ENCODE measurements at places on chromosomes 11 and 22.

DNA sequence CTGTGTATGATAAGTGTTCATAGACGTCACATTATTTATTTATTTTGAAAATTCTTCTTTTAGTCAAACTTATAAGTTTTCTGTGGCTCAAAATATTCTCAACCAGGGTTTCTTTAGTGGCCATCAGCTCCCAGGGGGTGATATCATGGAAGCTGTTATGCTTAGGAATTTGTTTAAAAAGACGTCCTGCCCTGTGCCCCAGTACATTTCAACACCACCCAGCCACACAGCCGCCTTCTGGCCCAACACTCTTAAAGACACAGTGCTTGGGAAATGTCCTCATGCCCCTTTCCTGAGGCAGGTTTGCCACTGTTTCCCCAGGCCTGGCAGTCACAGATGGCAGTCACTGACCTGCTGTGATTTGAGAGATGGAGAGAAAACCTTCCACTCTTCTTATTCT is 19.9 kb downstream of the TSKU start:
- DNase-seq: no peak

DNA sequence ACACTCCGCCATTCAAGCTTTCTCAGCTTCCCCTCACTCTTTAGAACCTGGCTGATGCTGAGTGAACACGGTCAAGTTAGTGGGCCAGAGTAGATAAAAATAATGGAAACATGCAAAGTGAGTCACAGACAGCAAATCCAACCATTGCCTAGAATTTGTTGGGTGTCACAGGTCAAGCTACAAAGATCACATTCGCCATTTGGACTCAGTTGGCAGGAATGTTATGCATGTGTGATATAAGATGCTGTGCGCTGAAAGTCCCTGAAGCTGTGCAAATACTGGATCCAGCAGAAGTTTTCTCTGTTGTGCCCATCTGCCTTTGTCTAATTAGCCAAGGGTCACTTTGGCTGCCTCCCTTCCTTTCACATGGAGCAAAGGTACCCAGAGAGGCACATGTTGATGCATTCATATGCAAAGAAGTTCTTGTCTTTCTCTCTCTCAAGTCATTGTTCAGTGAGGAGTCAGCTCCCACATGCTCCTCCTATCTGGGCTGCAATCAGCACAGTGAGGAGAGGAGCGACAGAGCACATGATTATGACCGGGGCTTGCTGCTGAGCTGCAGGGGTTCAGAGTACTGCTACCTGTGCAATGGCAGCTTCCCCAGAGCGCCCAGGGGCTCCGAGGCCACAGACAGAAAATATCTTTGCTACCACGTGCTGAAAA is 39.7 kb downstream of the FLI1 start:
- no peak for DNase-seq

- DNase-seq: no peak
Measured at GRCh38 chr11:87466223-87466622, 428.5 kb downstream of the TMEM135 start.

DNA sequence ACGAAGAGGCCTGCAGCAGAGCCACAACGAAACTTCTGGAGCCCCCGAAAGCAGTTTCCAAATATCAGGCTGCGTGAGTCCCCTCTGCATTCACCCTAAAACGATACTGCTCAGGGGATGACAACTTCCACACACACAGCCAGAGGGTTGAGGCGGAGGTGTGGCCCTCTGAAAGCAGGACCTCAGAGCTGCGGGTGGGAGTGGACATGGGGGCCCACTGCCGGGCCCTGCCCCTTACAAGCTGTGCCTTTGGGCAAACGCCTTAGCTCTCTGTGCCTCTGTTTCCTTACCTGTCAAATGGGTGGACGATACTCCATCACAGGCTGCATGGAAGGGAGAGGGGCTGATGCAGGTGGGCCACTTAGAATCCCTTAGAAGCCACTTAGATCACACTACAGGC is 53.1 kb downstream of the TRMU start:
- no peak for DNase-seq
